ENCODE measurements at places on chromosomes 11 and 22. TPM values are rescaled to one million over a fixed set of nuclear protein-coding genes. Genes with fewer than 3 reads are reported as not detected.

The MYBPC3 gene
- not detected for total RNA-seq

The ROBO4 gene
- 32.9 TPM for total RNA-seq

The RBMXL2 gene
- total RNA-seq: not detected

The SPON1 gene
- total RNA-seq: 52.2 TPM

The NEFH gene
- 2.3 TPM for total RNA-seq

The OR8H1 gene
- total RNA-seq: not detected

The MPPED2 gene
- total RNA-seq: not detected

The SCGB1D2 gene
- not detected for total RNA-seq

The DEFB108B gene
- not detected for total RNA-seq

The LRRN4CL gene
- 1.5 TPM for total RNA-seq

The PATE2 gene
- not detected for total RNA-seq

The SMCO4 gene
- 3.6 TPM for total RNA-seq

The DEFB131B gene
- not detected for total RNA-seq

The TCN1 gene
- total RNA-seq: not detected

The POU2AF3 gene
- total RNA-seq: not detected

The ANGPTL5 gene
- total RNA-seq: not detected

The OR10D3 gene
- not detected for total RNA-seq

The ALDH3B1 gene
- total RNA-seq: 14.6 TPM

The FLRT1 gene
- under 0.01 TPM for total RNA-seq

The ZNF70 gene
- 4.9 TPM for total RNA-seq

The ZNF214 gene
- 5.8 TPM for total RNA-seq

The LMO2 gene
- 10.3 TPM for total RNA-seq

The SCT gene
- not detected for total RNA-seq

The PIWIL4 gene
- total RNA-seq: 1.5 TPM

The PHLDA2 gene
- 24.8 TPM for total RNA-seq

The UBQLNL gene
- total RNA-seq: not detected

The SHISAL1 gene
- total RNA-seq: 7.5 TPM

The SHANK3 gene
- total RNA-seq: 1.4 TPM

The ADORA2A gene
- total RNA-seq: 6.8 TPM

The THY1 gene
- total RNA-seq: 46.6 TPM

The MUC6 gene
- not detected for total RNA-seq

The CSF2RB gene
- total RNA-seq: 2.6 TPM

The UNC93B1 gene
- total RNA-seq: 32.9 TPM

The BIRC3 gene
- total RNA-seq: under 0.01 TPM

The MMP1 gene
- total RNA-seq: 1.5 TPM

The ACCS gene
- total RNA-seq: 11.7 TPM

The KRTAP5-9 gene
- total RNA-seq: not detected

The ZDHHC8 gene
- 38.3 TPM for total RNA-seq

The BTG4 gene
- not detected for total RNA-seq

The TRIM48 gene
- not detected for total RNA-seq

The DCDC1 gene
- not detected for total RNA-seq

All from cardiac atrium fibroblast (primary cell).